Tibial nerve (tissue), 4 donors: ENCODE measurements at places on chromosomes 7 and 10.

- H3K36me3 ChIP-seq: no peaks in the 10 kb centered on the region
- no peaks in the 10 kb centered on the region for H3K27me3 ChIP-seq
- H3K27ac ChIP-seq: no peak overlapping the region
- DNase-seq: no peak
These were observed 157.0 kb upstream of the ZMIZ1 start for GRCh38 chr10:78911533-78912340.

DNA sequence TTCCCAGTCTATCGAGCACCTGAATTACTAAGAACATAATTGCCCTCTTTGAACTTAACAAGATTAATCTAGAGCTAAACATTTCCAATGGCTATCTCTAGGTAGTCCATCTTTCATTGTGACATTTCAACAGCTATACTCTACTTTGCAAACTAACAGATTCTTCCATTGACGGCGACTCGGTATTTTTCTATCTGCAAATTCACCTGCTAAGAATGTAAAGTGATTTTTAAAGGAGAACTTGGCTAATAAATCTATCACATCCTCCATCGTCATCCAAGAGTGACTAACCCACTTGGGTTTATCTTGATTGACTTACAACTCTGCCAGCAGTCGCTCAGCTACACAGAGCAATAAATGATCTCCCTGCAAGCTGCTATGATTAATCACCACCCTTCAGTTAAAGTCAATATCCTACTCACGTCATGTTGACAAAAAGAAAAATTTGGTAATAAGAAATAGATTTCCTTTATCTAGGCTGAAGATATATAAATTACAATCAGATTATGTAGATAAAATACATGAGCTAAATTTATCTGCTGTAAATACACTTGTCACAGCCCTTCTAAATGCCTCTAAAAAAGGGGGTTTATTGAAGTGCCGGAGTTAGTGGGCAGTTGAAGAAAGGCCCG is 99.5 kb downstream of the SFMBT2 start:
- H3K4me1 ChIP-seq: peaks cover 4% of the 10 kb centered on the region
- H3K4me3 ChIP-seq: no peak overlapping the region
- no peaks in the 10 kb centered on the region for H3K27me3 ChIP-seq
- DNase-seq: no peak
- H3K27ac ChIP-seq: no peak overlapping the region
- no peaks in the 10 kb centered on the region for H3K36me3 ChIP-seq

GRCh38 chr10:97200616-97201015 is 14.9 kb upstream of the SLIT1 start:
- H3K36me3 ChIP-seq: no peaks in the 10 kb centered on the region
- no peak overlapping the region for H3K27ac ChIP-seq
- H3K4me3 ChIP-seq: no peak overlapping the region
- DNase-seq: no peak

DNA sequence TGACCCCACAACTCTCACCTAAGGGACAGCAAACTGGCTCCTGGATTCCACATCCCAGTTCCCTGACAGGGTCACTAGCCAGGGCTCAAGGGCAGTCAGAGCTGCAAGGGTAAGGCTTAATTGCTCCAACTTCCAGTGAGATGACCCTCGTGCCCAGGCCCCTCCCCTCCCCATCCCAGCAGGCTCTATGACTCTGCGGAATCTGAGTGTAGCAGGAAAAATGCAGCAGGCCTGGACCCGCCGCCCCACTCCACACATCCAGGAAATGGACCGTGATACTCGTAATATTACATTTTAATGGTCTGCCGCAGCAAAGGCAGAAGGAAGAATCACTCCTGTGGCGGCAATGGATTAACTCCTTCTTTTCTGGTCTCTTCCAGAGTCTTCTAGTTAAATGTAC is 91.7 kb upstream of the CHST15 start:
- no peak overlapping the region for H3K4me3 ChIP-seq
- no peaks in the 10 kb centered on the region for H3K4me1 ChIP-seq
- H3K27me3 ChIP-seq: no peaks in the 10 kb centered on the region
- H3K36me3 ChIP-seq: no peaks in the 10 kb centered on the region
- no peak overlapping the region for H3K27ac ChIP-seq

DNA sequence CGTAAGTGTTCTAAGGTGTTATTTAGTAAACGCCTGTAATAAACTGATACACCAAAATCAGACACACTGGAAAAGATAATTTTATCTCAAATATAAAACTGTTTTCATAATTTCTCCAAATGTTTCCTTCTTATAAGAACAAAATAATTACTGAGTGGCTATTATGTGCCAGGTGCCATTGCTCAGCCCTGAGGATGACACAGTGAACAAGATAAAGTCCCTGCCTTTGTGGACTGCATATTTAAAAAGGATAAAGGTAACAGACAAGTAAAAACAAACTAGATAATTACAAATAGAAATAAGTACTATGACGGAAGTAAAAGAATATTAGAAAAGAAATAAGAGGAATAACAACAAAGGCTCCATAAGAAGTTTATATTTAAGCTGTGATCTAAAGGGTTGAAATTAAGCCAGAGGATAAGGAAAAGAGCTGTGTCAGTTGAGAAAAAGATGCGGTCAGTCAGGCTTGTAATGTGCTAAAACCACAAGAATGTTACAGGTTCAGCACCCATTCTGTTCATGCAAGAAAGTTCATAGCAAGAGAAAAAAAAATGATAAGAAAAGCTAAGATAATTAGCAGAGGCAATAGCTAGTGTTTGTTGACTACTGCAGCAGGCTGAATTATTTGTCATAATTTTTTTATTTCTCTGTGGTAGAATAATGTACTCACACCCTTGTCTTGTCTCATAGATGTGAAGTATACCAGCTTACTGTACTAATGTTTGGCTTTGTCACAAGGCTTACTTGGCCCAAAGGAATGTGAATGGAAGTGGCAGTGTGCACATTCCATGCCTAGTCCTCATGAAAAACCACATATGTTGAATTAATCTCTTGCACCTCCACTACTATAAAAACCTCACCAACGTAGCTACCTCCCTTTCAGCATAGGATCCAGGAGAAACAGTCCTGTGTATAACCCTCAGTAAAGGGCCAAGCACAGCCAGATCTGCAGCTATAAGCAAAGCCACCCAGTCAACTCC is 75.1 kb downstream of the CRPPA start:
- no peak overlapping the region for H3K27ac ChIP-seq
- no peaks in the 10 kb centered on the region for H3K4me1 ChIP-seq
- H3K36me3 ChIP-seq: no peaks in the 10 kb centered on the region
- DNase-seq: no peak

GRCh38 chr10:126058507-126058906 is 162.1 kb downstream of the FANK1 start:
- H3K36me3 ChIP-seq: no peaks in the 10 kb centered on the region
- no peak overlapping the region for H3K27ac ChIP-seq
- peaks cover 15% of the 10 kb centered on the region for H3K4me1 ChIP-seq
- H3K27me3 ChIP-seq: no peaks in the 10 kb centered on the region

GRCh38 chr7:80749270-80749669 is 110.8 kb downstream of the CD36 start:
- H3K4me1 ChIP-seq: no peaks in the 10 kb centered on the region
- H3K36me3 ChIP-seq: no peaks in the 10 kb centered on the region
- no peak overlapping the region for H3K4me3 ChIP-seq
- no peak overlapping the region for H3K27ac ChIP-seq

DNA sequence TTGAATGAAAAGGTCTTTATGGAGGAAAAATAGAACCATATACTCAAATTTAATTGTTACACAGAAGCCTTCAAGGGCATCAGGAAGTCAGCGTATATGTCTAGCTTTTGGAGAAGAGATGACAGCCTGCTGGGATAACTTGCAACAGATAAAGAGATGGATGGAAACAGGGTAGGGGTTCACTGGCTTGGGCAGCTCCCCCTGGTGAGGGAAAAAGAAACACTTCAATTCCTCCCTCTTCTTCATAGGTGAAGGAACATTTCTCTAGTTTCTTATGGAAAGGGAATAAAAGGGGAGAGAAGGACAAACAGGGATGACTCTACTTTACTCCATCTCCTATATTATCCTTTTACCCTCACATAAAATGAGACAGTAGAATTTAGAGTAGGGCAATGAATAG is 635.7 kb downstream of the PHTF2 start:
- H3K36me3 ChIP-seq: no peaks in the 10 kb centered on the region
- no peak overlapping the region for H3K27ac ChIP-seq
- no peaks in the 10 kb centered on the region for H3K27me3 ChIP-seq
- H3K4me3 ChIP-seq: no peak overlapping the region
- DNase-seq: no peak

DNA sequence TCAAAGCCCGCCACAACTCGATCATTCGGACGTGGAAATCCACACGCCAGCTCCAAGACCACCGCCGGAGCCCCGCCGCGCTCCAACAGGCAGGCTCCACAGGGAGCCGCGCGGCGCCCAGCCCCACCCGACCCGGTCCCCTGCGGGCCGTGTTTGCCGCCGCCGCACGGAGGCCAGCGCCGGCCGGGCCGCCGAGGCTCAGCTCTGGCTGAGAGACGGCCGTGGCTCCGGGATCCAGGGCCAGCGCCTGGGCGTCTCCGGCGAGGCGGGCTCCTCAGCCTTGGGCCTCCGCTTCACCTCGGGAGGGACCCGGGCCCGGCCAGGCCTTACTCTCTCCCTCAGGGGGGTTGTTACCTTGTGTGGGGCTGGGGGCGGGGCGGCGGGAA is 333 bp downstream of the SMNDC1 start:
- no peaks in the 10 kb centered on the region for H3K27me3 ChIP-seq
- H3K36me3 ChIP-seq: no peaks in the 10 kb centered on the region
- peak overlapping the region; percentile 94 for H3K27ac ChIP-seq
- peaks cover 17% of the 10 kb centered on the region for H3K4me1 ChIP-seq
- DNase-seq: no peak
- peak overlapping the region; percentile 87 for H3K4me3 ChIP-seq

- no peaks in the 10 kb centered on the region for H3K4me1 ChIP-seq
- H3K4me3 ChIP-seq: no peak overlapping the region
- H3K36me3 ChIP-seq: no peaks in the 10 kb centered on the region
- no peaks in the 10 kb centered on the region for H3K27me3 ChIP-seq
- DNase-seq: no peak
These were observed 25.2 kb downstream of the LIPK start for GRCh38 chr10:88731296-88731695.

- H3K4me1 ChIP-seq: no peaks in the 10 kb centered on the region
- H3K27me3 ChIP-seq: no peaks in the 10 kb centered on the region
- no peak for DNase-seq
- no peak overlapping the region for H3K27ac ChIP-seq
These were observed 119.3 kb upstream of the TCERG1L start for GRCh38 chr10:131430716-131431412.

DNA sequence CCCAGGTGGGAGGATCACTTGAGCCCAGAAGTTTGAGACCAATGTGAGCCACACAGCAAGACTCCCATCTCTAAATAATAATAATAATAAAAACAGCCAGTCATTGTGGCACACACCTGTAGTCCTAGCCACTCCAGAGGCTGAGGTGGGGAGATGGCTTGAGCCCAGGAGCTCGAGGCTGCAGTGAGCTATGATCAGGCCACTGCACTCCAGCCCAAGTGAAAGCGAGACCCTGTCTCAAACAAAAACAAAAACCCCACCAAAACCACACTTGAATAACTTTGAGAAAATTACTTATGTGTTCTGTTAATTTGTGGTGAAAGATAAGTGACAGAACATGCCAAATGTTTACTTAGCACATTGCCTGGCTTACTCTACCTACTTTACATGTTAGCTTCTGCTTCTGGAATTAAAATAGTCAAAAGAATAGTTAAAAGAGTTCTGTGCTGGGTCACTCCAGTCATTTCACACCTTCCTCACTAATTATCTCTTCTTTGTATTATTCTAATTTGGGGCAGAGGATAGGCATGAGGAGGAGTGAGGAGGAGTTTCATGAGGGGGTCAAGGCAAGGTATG is 9.8 kb downstream of the TMEM60 start:
- no peak overlapping the region for H3K4me3 ChIP-seq
- H3K27ac ChIP-seq: no peak overlapping the region
- DNase-seq: no peak
